Activated T-helper 1 cell treated with Interleukin-2 at 50 U/mL for 16 hours (primary cell): ENCODE measurements at places on chromosomes 6 and 20.

GRCh38 chr6:25389471-25389870 lies 110.3 kb downstream of the CARMIL1 start:
- no peak for DNase-seq

DNA sequence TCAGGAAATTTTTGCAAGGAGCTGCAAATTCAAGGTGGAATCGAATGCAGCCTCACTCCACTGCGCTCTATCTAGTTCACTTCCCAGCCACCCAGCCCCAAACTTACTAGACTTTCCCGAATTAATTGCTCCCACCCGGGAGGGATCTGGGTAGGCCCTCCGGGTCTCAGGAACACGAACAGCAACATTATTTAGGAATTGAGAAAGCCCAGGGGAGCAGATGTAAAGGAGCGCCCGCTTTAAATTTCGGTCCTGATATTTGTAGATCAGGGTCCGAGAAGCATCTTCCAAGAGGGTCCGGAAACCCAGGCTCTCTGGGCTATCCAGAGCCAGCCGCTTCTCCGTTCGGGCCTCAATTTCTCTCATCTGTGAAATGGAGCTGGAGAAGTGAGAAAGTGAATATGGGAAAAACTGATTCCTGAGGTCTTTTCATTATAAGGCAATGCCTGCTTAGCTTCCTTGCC lies 490 bp upstream of the ID1 start:
- DNase-seq = no peak

- no peak for DNase-seq
Measured at GRCh38 chr20:5949943-5950270, 426 bp downstream of the TRMT6 start.

DNA sequence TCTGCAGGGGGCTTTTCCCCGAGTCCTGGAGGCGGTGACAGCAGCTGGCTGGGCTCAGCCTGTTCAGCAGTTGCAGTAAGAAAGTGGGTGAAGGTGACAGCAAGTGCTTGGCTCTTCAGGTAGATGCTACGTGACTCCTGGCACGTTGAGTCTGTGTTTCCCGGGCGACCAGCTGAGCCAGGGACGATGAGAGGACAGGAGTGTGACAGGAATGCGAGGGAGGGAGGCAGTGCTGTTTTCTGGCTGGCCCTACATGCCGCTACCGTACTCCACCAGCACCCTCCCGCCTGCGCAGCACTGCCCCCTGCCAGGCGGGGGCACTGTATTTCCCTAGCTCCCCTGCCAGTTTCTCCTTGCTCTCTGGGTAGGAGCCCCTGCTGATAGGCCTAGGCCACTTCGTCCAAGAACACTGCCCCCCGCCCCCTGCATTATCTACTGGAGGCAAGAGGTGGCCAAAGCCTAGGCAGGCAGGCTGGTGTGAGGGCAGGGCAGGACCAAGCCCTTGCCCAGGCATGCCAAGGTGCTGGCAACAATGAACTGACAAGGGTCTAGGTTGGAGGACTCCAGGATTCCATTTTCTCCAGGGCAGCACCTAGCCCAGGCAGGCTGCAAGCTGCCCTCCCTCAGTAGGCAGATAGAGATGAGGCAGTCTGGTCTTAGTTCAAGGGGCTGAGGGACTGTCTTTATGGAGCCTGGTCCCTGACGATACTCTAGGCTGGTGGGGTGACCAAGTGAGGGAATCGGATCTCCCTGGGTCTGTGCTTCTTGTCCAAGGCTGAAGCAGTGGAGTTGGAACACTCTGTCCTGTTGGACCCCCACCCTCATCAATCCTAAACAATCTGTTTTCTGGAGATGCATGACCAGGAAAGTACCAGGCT lies 19.2 kb downstream of the MRPS18A start:
- no peak for DNase-seq

GRCh38 chr20:15033269-15033668 lies 695.9 kb upstream of the FLRT3 start:
- no peak for DNase-seq

DNA sequence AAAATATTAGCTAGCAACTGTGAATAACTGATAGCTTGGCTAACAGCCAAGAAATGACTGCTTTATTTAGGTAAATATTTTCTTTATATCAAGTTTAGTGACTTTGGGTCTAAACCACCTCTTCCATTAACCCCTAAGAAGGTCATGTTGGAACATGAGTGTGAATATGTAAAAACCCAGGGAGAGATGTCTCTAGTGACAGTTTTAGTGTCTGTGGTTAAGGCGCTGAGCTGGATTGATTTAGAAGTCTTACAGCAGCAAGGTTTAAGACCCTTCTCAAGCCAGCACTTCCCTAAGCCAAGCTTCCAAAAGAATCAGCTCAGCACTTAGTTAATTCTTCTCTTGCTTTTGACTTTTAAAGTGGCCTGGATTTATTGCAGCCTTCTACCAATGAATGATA lies 11.4 kb upstream of the SIRT5 start:
- DNase-seq = no peak

GRCh38 chr6:102986086-102986485 lies 1592.6 kb downstream of the GRIK2 start:
- no peak for DNase-seq

DNA sequence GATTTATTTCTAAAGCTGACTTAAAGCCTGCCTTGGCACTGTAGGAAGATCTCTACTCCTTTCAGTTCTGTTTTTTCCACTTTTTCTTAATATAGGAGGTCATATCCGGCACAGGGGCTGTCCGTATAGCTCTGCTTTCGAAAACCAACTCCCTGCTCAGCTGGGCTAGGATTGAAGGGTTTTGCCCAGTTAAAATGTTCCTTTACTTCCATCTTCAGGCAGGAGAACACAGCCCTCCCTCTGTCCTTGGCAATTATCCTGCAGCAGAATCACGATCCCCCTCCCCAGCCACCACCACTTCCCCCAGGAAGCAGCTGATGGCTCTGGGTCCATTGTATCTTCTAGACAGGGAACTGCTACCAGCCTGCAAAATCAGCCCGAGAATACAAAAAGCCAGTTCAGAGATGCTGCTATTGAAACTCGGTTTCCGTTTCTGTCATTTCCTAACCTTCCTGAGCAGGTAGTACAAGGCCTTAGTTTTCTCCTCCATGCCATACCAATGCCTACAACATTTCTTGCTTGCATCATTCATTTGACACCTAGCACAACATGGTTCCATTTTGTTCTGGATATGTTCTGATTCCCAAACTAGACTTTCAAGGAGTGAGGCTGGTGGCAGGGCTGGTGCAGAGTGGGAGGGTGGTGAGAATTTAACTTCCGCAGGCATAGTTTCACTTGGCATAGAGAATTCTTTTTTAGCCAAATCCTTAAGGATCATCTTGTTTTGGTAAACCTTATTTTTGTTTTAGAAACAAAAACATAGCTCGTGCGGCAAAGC lies 53.9 kb downstream of the FAM50B start:
- DNase-seq = no peak

DNA sequence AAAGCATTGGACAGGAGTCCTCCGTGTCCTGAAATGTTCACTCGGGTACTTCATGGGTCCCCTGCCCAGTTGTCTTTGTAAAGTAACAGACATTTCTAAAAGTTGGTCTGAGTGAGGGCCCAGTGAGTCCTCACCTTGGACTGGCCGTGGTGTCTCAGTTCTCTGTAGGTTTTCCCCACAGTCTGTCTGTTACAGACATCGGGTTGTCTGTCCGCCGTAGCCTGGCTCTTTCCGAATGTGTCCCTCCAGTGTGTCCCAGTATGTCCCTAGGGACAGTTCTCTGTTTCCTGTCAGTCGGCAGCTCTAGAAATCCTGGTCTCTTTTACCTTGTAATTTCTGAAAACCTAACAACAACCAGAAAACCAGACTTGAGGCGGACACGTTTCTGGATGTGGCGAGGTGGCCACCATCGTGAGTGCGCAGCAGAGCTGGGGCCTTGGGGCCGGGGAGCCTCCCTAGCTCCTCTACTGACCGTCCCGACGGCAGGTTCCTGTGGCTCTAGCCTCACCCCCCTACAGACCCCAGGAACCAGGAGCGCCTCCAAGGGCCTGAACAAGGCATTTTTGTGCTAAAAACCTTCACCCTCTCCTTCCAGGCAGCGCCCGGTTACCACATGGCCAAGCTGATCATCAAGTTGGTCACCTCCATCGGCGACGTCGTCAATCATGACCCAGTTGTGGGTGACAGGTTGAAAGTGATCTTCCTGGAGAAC lies 42.2 kb downstream of the PYGB start:
- no peak for DNase-seq

DNA sequence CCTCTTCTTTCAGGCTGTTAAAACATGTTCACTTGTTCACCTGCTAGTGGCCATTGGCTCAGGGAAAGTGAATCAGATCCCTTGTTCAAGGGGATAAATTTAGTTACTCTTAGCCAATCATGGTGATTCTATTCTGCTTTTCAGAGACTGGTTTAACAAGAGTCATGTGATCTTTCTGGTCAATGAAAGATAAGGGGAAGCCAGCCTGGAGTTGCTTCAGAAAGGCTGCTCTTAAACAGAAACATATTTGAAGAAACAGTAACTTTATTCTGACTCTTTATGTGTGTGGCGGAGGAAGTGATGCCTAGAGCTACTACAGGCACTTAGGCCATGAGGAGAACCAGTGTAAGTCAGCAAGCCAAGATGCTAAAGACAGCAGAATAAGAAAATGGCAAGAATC lies 28.1 kb upstream of the AHI1 start:
- DNase-seq = no peak

DNA sequence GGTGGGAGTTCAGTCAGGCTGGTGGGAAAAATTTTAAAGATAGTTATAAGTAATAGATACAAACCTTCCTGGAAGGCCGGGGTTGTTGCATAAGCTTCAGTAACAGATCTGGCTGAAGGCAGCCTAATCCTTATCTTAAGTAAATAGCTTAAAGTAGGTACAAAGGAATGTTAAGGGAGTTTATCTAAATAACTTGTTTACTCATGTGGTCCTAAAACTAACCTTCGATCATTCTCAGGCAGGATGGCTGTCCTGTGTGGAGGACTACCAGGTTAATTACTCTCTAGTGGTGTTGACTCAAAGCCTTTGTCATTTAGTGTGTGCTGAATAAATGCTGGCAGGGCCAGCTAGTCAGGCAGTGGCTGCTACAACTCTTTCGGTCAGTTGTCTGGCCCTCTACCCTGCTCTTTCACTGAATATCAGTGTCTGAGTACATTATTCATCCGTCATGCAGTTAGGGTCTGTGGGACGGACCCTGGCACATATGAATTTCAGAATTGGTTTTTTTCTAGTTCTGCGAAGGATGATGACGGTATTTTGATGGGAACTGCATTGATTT lies 131.6 kb upstream of the TAB2 start:
- no peak for DNase-seq

GRCh38 chr6:1616701-1617463 lies 7.2 kb downstream of the FOXC1 start:
- no peak for DNase-seq

GRCh38 chr6:53112404-53112803 lies 36.2 kb downstream of the GCM1 start:
- DNase-seq = no peak

GRCh38 chr20:39877788-39878187 lies 811.2 kb downstream of the MAFB start:
- DNase-seq = no peak

DNA sequence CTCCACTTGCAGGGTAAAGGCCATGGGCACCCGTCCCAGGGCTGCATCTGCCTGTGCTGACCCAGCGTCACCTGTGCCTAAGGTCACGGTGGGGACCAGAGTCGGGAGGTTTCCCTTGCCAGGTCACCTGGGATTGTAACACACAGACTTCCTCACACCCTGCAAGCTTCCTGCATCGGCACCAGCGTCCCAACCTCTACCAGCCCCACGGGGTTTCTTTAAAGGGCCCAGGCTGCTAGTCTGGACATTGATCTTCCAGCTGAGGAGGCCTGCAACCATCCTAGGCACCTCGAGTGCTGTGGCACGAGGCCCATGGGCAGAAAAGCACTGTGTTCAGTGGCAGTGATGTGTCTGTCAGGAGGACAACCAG lies 12.6 kb downstream of the ACSS1 start:
- no peak for DNase-seq
